Neural crest cell (in vitro differentiated cells): ENCODE measurements at places on chromosomes 7 and 10.

GRCh38 chr7:15557686-15558085 is 4.1 kb downstream of the AGMO start:
- no peak for DNase-seq
- no peak overlapping the region for H3K27ac ChIP-seq

- no peak overlapping the region for H3K4me3 ChIP-seq
- no peak overlapping the region for H3K27ac ChIP-seq
- no peaks in the 10 kb centered on the region for H3K4me1 ChIP-seq
- DNase-seq = no peak
Observed at GRCh38 chr7:92614660-92615174, 24.5 kb upstream of the FAM133B start.

- H3K36me3 ChIP-seq = no peaks in the 10 kb centered on the region
- DNase-seq = no peak
- H3K4me3 ChIP-seq = no peak overlapping the region
- H3K4me1 ChIP-seq = no peaks in the 10 kb centered on the region
Observed at GRCh38 chr7:95811846-95812445, 39.6 kb downstream of the DYNC1I1 start.

GRCh38 chr7:140084142-140084655 is 21.4 kb upstream of the PARP12 start:
- peaks cover 2% of the 10 kb centered on the region for H3K27me3 ChIP-seq
- peaks cover 5% of the 10 kb centered on the region for H3K4me1 ChIP-seq
- no peak overlapping the region for H3K27ac ChIP-seq
- H3K4me3 ChIP-seq = no peak overlapping the region

GRCh38 chr7:9890092-9890491 is 1083.6 kb upstream of the PHF14 start:
- H3K4me1 ChIP-seq = no peaks in the 10 kb centered on the region
- peaks cover 9% of the 10 kb centered on the region for H3K36me3 ChIP-seq
- no peaks in the 10 kb centered on the region for H3K27me3 ChIP-seq
- H3K27ac ChIP-seq = no peak overlapping the region
- no peak for DNase-seq
